ENCODE measurements at places on chromosomes 1 and 21. TPM values are rescaled to one million over a fixed set of nuclear protein-coding genes. Genes with fewer than 3 reads are reported as not detected.

- no peak for DNase-seq
Observed at GRCh38 chr21:36902331-36902730, 64.1 kb downstream of the HLCS start.

- no peak for DNase-seq
Observed at GRCh38 chr21:15776818-15777217, 47.0 kb downstream of the USP25 start.

GRCh38 chr1:117284399-117285215 lies 73.9 kb upstream of the VTCN1 start:
- DNase-seq = peak; percentile 39

The RNU5D-1 gene
- total RNA-seq = not detected

The AVPR1B gene
- total RNA-seq = not detected

Data from endothelial cell of umbilical vein (primary cell).